Vagina (tissue), 2 donors: ENCODE measurements at places on chromosomes 2 and 18. TPM values are rescaled to one million over a fixed set of nuclear protein-coding genes. Genes with fewer than 3 reads are reported as not detected.
A peak's percentile ranks its signal among the peaks of the same experiment; 100 is the strongest.

Gene TRIM54
- total RNA-seq = 2.5 TPM

DNA sequence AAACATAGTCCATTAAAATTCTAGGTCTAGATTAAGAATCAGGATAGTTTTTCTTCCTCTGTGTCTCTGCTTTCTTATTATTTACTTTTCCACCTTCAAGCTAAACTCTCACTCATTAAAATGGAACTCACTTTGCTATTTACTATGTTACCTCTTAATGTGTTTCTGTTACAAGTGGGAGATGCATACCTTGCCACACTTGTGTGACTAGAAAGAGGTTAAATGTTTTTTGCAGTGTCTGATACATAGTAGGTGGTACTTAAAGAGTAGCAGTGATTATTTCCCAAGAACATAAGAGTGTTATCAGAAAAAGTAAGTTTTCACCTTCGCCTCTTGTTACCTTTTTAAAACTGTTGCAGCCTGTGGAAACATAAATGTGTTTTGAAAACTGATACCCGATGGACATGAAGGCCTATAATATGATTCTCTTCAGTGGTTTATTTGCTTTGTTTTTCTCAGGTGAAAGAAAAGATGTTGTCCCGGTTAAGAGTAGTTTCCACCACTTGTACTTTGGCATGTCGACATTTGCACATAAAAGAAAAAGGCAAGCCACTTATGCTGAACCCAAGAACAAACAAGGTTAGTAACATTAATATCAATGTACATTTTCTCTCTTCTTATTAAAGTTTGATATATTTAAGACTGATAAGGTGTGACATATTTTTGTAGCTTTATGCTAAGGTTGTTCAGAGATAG lies 16.6 kb downstream of the ME2 start:
- DNase-seq = no peak
- H3K27ac ChIP-seq = no peak overlapping the region
- no peak overlapping the region for H3K4me3 ChIP-seq
- no peaks in the 10 kb centered on the region for H3K27me3 ChIP-seq
- H3K36me3 ChIP-seq = peaks cover 15% of the 10 kb centered on the region

DNA sequence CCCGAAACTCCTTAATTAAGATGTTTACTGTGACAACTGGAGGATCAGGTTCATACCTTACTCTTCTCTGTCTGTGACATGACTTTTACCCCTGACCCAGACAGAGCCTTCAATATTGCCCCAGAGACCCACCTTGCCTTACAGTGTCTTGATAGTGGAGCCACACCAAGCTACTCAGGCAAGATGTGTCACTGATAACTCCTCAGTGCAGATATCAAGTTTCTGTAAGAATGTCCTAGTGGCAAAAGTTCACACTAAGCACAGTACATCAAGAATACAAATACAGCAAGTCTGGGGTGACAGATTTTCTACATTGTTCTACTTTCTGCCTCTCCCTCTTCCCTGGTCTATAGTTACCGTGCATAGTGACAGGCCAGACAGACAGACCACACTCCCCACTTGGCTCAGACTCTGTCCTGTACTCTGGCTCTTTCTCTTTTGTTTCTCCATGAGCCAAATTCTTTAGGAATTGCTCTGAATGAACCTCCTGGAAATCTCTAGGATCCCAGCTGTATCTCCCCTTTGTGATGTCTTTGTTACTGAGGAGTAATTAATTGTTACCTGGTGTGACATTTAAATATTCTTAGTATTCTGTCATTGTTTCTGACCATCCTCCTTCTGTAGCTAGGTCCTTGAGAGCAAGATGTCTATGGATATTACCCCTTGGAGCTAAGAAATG lies 24.1 kb upstream of the APOB start:
- no peaks in the 10 kb centered on the region for H3K4me1 ChIP-seq
- DNase-seq = no peak
- no peak overlapping the region for H3K27ac ChIP-seq
- no peak overlapping the region for H3K4me3 ChIP-seq

DNA sequence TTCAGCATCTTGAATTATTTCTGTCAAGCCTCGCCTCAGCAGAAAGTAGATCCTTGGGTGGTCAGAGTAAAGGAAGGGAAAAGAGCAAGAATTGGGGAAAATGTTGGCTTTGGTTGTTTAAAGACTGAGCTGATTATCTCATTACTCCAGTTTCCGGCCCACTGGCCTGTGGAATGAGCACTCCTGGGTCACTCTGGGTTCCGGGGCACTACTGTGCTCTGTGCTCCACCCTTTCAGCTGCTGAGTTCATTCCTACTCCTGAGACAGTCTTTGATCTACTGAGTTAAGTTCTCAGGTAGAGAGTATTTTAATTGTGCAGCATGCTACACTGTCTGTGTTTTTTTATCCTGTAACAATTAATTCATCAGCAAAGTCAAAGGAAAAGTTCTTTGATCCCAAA lies 427.7 kb downstream of the CDH2 start:
- no peaks in the 10 kb centered on the region for H3K4me1 ChIP-seq
- no peak overlapping the region for H3K4me3 ChIP-seq
- no peak overlapping the region for H3K27ac ChIP-seq
- H3K36me3 ChIP-seq = no peaks in the 10 kb centered on the region
- no peak for DNase-seq

Gene CNRIP1
- 43.2 TPM for total RNA-seq

- H3K27me3 ChIP-seq = no peaks in the 10 kb centered on the region
- no peaks in the 10 kb centered on the region for H3K4me1 ChIP-seq
- H3K36me3 ChIP-seq = peaks cover 11% of the 10 kb centered on the region
- no peak overlapping the region for H3K27ac ChIP-seq
- DNase-seq = no peak
These were observed 36.5 kb downstream of the HNMT start for GRCh38 chr2:138000796-138001195.

Gene CYP27A1
- total RNA-seq = 30.0 TPM

Gene RESP18
- total RNA-seq = not detected

DNA sequence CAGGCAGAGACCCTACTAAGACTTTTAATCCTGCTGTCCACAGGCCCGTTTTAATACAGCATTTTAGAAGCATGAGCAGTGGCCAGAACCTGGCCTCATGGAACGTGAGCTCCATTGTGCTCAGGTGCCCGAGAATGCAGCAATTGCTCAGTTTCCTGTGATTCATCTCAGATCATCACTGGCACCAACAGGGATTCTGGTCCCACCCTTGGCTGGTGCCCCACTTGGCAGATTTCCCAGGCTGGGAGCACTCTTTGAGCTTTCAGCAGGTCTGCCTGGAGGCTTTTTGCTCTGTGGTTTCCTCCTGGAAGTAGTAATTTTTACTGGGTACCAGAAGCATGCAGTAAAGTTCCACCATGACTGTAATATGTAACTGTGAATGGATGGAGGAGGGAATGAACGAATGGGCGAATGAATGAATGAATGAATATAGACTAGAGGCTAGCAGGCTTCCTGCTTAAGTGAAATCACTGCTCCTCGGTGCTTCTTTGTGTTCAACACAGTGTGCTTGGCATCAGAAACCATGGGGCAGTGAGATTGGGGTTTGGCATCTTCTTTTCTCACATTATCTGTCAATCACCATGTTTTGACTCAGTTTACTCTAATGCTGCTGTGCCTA lies 312.9 kb downstream of the PRKCE start:
- H3K27me3 ChIP-seq = no peaks in the 10 kb centered on the region
- H3K27ac ChIP-seq = peak overlapping the region; percentile 14
- H3K36me3 ChIP-seq = no peaks in the 10 kb centered on the region
- peak; percentile 90 for DNase-seq

DNA sequence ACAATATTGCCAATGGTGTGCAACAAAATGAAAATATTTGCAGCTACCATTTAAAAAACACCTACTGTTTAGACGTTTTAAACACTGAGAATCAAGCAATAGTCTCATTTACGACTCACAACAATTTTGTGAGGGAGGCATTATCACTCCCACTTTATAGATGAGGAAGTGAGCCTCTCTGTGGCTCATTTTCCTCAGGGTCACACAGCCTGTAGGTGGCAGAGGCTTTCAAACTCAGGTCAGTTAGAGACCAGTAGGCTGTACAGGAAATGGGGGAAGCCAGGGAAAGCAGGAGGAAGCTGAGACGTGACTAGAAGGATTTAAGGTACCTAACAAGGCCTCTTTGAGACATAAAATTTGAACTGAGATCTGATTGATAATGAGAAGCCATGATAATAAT lies 95.0 kb upstream of the ZNF521 start:
- H3K4me1 ChIP-seq = no peaks in the 10 kb centered on the region
- no peaks in the 10 kb centered on the region for H3K27me3 ChIP-seq
- H3K36me3 ChIP-seq = no peaks in the 10 kb centered on the region

GRCh38 chr2:71605173-71605641 lies 151.8 kb downstream of the DYSF start:
- H3K27ac ChIP-seq = no peak overlapping the region
- peaks cover 19% of the 10 kb centered on the region for H3K4me1 ChIP-seq
- H3K4me3 ChIP-seq = no peak overlapping the region
- H3K27me3 ChIP-seq = no peaks in the 10 kb centered on the region

- no peak for DNase-seq
- no peaks in the 10 kb centered on the region for H3K36me3 ChIP-seq
- H3K4me1 ChIP-seq = no peaks in the 10 kb centered on the region
- no peak overlapping the region for H3K4me3 ChIP-seq
- no peak overlapping the region for H3K27ac ChIP-seq
- H3K27me3 ChIP-seq = no peaks in the 10 kb centered on the region
These were observed 26.9 kb downstream of the MYO1B start for GRCh38 chr2:191272064-191272463.

GRCh38 chr2:165793779-165794535 lies at the start of gene GALNT3:
TSS of gene GALNT3 (minus strand) at chr2:165794247. CDS start at chr2:165770700, 23,547 bp downstream.
- H3K27ac ChIP-seq = peak within 1 kb of the TSS; percentile 85
- H3K4me3 ChIP-seq = peak within 1 kb of the TSS; percentile 49

- no peak for DNase-seq
- H3K27me3 ChIP-seq = no peaks in the 10 kb centered on the region
- H3K4me3 ChIP-seq = no peak overlapping the region
- no peaks in the 10 kb centered on the region for H3K4me1 ChIP-seq
- no peak overlapping the region for H3K27ac ChIP-seq
These were observed 791.9 kb upstream of the SOX11 start for GRCh38 chr2:4900242-4900641.

Gene LGALSL
- 13.0 TPM for total RNA-seq
